Naive thymus-derived CD8-positive, alpha-beta T cell (primary cell): ENCODE measurements at places on chromosomes 6 and 20.

DNA sequence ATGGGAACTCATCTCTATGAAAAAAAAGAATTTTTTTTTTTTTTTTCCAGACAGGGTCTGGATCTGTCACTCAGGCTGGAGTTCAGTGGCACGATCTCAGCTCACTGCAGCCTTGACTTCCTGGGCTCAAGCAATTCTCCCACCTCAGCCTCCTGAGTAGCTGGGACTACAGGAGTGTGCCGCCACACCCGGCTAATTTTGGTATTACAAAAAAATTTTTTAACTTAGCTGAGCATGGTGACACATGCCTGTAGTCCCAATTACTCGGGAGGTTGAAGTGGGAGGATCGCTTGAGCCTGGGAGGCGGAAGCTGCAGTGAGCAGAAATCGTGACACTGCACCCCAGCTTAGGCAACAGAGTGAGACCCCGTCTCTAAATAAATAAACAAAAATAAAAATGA, 7.5 kb downstream of the DEF6 start:
- DNase-seq, result no peak

DNA sequence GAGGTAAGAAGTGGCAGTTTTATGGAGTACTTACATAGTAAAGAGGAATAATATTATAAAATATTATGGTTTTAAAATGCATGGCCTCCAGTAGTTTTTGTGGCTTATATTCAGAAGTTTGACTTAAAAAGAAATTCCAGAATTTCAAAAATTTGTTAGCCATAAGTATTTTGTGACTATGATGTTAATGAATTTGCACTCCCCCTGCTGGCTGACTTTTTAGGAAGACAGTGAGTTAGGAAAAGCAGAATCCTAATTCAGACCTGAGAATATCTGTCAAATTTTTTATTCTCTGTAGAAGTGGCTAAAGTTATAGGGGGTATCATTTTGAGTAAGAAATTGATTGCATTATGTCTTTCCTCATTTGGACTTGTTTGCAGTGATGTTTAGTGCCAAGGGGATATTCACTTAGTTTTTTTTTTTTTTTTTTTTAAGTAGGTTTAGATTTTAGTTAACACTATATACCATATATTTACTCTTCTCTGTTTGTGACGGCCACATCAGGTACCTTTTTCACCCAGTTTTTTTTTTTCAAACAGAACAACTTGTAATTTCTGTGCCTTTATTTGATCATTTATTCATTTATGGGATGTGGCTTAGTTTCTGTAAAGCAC, 40.8 kb downstream of the ZFAND3 start:
- peak; percentile 19 for DNase-seq

DNA sequence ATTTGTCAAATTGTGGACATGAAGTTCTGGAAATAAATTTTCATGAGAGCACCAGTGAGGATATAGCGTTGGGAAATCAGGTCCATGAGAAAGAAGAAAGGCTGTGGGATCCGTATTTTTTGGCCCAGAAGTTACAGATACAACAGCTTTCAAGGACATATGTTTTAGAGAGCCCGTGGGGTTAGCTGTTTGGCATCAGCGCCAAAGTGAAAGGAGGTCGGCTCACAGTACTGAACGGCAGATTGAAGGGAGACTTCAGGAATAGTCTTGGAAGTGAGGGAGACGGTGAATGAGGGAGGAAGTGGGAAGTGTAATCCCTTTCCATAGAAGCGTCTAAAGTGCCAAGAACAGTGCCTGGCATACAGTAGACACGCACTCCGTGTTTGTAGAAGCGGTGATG, 31.8 kb downstream of the ZDHHC14 start:
- DNase-seq, result no peak

DNA sequence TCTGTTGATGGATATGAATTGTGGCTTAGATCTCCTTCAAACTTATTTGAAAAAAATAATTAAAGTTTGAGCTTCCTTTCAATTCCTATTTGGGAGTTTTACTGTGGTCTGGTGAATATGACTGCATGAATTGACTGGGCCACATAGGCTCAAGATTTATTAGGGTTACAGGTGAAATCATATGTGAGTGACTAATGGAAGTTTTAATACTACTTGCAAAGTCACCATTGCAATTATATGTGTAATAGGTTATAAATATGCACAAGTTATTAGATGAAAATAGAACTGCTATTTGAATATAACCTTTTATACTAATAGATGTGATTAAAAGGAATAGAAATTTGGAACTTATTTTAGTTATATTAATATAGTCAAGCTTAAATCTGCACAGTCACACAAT, 712.1 kb upstream of the MMS22L start:
- no peak for DNase-seq

DNA sequence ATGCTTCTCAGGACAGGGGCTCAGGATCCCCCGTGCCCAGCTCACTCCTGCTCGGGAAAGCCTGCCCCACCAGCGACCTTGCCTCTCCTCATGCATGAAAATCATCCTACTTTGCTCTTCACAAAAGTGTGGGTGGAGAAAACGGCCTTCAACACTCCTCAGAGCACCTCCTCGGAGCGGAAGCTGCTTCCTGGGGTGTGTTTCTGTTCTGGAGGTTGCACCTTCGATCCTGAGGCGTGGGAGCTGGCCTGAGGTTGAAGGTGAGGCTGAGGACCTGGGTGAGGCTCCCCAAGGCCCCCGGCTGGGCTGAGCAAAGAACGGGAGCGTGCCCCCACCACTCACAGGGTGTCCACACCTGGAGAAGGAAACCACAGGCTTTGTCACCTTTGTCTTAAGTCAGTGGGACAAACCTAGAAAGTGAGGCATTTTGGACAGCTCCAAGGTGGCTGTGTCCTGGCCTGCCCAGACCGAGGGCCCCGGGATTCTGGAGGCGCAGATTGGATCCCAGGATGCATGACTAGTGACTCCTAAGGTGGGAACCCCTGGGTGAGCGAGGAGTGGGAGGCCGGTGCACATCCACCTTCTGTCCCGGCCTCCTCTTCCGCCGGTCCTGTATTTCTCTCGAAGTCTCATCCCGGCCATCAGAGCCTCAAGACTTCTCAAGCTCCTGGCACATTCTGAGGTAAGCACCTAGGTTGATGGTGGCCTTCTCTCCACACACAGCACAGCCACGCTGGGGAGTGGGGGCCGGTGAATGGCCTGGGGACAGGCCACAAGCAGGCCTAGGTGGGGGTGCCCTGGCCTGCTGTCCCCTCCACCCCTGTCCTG, 104.7 kb downstream of the TMEM242 start:
- no peak for DNase-seq

DNA sequence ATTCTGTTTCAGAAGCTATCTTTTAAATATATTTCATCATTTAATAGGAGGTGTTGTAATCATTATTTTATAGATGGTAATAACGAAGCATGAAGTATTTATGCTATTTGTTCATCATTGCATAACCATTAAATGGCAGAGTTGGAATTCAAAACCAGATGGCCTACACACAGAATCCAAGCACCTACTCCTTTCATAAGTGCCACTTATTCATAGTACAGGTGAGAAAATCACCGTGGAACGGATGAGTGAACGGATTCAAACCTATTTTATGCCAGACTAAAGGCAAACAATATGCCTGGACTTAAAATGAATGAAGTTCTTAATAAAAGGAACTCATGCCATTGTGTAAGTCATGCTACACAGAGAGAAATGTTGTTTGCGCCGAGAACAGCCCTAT, 397.9 kb upstream of the ADGRB3 start:
- DNase-seq, result no peak

GRCh38 chr6:6543181-6543879, 45.2 kb upstream of the LY86 start:
- no peak for DNase-seq

- DNase-seq, result no peak
Observed at GRCh38 chr6:84902354-84902928, 138.0 kb upstream of the TBX18 start.

DNA sequence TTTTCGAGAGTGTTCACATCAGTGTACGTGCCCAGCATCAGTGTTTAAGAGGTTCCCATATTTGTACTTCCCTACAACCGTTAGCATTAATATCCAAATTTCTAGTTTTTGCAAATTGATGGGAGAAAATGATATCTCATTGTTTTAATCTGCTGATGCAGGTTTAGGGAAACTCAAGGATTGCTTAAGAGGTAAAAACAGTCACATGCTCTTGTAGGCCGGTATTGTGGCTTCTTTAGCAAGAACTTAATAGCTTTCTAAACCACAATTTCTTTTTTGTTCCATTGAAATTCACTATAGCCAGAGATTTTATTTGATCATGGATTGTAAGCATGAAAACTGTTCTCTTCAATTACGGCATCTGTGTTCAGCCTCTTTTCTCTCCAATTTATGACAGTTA, 29.5 kb downstream of the BEND6 start:
- no peak for DNase-seq

DNA sequence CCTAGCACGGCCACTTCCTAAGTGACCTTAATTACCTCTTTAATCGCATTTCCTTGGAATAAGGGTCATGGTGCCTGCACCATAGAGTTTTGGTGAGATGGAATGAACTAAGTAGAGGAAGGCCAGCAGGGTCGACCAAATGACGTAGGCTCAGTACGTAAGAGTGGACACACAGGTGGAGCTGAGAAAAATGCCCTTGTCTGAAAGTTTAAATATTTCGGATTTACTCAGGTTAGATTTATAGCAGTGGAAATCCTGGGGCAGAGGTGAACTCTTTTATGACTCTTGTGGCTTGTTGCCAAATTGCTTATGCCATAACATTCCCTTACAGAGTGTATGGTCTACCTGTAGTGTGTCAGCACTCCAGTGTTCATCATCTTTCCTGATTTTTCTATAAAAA, 23.6 kb upstream of the BTBD3 start:
- DNase-seq, result no peak

- DNase-seq, result no peak
Observed at GRCh38 chr6:31948753-31949413, 3.0 kb downstream of the CFB start.

DNA sequence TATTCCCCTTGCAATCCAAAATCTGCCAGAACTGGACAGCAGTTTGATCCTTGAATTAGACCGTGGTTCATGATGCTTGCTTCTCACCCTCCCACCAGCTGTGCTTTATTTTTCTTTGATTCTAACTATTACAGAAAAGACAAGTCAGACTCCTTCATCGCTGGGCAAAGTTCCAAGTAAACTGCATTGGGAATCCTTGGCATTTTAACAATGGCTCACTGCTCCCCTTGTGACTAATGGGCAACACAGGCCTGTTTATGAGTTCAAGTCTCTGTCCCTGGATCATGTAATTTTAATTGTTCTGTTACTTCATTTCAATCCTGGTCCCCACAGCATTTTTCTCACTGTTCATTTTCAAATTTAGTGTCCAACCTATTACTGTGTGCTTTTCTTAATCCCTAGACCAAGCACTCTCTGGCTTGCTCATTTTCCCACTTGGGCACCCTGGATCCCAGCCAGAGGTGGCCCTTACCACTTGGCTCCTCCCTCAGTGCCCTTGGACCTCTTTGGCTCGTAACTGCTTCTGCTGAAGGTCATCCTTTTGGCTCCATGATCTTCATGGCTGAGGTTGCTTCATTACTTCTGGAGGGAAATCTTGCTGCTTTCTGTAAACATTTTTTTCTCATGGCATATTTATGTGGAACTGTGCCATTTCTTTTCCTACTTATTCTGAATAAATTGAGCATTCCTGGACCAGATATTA, 32.8 kb downstream of the PSMB9 start:
- no peak for DNase-seq

- no peak for DNase-seq
Observed at GRCh38 chr6:113859349-113860180, 2.4 kb downstream of the MARCKS start.

DNA sequence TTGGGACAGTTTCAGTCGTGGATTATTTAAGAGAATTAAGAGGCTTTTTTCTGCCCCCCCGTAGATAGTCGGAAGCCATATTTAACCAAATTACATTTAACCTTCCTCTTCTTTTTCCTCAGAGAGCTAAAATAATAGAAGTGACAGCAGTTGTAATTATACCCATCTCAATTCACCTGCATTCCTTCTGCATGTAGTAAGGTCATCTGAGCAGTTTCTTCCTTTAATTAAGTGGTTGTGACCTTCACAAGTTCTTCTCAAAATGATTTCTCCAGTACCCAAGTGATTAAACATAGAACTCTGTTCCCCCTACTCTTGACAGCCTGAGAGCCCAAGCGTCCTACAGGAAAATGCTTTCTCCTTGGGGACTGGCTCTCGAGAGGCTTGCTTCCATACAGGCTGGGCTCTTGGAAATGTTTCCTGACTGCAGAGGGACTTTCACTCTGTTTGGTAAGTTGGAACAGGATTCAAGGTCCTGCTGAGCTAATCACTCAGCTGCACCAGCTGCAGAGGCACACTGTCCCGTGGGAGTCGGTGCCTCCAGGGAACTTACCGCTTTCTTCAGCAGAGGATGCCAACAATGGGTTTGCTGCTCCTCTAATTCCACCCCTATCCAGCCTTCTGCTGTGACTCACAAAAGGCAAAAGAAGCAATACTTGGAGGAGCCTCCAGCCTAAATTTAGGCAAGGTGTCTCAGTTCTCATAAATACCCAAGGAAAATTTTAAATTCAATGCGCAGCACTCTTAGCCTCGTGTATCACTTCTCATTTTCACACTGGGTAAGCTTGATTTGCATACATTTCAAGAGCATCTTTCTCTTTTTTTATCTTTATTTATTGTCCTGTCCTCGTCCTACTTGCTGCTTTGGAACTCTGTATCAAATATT, 414.9 kb downstream of the KIF16B start:
- DNase-seq, result no peak
